ENCODE measurements at places on chromosomes 6 and 20. TPM values are rescaled to one million over a fixed set of nuclear protein-coding genes. Genes with fewer than 3 reads are reported as not detected.

GNMT gene
- 1.8 TPM for total RNA-seq

RPS21 gene
- 1,506 TPM for total RNA-seq

FKBP1A gene
- 264 TPM for total RNA-seq

AIF1 gene
- 0.64 TPM for total RNA-seq

POPDC3 gene
- 0.62 TPM for total RNA-seq

DEFB125 gene
- total RNA-seq = not detected

GSTA3 gene
- not detected for total RNA-seq

EMILIN3 gene
- total RNA-seq = 1.7 TPM

DDX43 gene
- not detected for total RNA-seq

DNA sequence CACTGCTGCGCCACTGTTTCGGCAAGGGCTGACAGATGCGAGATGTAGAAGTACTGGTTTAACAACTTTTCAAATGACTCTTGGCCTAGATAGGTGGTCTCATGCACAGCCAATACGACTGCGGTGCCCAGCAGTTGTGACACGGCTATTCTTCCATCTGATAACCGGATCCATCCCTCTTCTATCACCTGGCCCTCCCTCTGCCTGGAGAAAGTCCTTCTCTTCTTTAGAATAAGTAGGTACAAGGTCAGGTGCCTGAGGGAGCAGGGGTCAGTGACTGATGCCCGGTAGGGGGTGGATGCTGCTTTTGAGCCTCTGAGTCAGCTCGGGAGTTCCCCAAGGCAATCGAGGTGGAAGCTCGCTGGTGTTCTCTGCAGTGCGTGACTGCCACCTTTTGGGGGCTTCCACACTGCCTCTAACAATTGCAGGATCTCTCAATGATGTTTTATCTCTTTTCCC is 166.8 kb upstream of the GRIK2 start:
- H3K27ac ChIP-seq = no peak overlapping the region
- H3K4me1 ChIP-seq = no peaks in the 10 kb centered on the region
- H3K27me3 ChIP-seq = no peaks in the 10 kb centered on the region
- peak; percentile 73 for DNase-seq
- H3K36me3 ChIP-seq = no peaks in the 10 kb centered on the region

GRCh38 chr20:4875578-4876067 is 125.7 kb downstream of the SLC23A2 start:
- H3K36me3 ChIP-seq = peaks cover 19% of the 10 kb centered on the region
- H3K4me1 ChIP-seq = peaks cover 6% of the 10 kb centered on the region
- H3K4me3 ChIP-seq = no peak overlapping the region
- H3K27ac ChIP-seq = no peak overlapping the region

DNA sequence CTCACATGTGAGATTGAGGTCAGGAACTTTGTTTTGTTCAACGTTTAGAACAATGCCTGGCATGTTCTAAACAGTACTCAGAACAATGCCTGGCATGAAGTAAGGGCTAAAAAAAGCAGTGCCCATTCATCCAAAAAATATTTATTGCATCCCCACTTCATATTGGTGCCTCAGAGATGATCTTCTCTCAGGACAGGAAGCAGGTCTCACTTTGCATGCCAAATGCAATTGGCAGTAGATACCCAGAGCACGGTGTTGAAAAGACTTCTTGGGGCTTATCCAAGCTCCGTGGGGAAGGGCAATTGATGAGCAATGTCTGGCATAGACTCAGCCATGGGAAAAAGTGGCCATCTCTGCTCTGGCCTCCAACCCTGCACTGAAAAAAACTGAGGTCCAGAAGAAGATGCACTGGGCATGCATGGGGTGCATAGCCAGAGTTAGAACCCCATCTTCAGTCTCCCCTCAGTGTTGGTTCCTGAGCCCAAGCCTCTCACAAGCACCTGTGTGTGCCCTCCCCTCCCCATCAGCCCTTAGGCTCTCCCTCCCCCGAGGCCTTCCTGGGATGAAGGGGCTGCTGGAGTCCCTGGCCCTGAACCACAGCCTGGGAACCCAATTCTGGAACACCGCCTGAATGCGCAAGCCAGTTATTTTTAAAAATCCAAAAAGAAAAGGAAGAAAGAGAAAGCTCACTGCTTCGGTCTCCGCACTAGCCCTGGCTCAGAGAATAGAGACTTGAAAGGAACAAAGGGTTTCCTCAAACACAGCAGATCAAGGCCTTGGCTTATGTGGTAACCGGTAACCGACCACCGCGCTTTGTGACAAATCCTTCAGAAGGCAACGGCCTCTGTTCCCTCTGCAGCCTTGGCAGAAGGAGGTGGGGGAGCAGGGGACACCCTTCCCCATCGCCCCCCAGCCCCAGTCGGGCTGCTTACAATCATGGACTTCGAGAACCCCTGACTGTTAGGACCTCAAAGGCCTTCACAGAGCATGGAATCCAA is 78.5 kb upstream of the SIRPA start:
- DNase-seq = no peak
- H3K36me3 ChIP-seq = no peaks in the 10 kb centered on the region
- H3K27me3 ChIP-seq = no peaks in the 10 kb centered on the region

DNA sequence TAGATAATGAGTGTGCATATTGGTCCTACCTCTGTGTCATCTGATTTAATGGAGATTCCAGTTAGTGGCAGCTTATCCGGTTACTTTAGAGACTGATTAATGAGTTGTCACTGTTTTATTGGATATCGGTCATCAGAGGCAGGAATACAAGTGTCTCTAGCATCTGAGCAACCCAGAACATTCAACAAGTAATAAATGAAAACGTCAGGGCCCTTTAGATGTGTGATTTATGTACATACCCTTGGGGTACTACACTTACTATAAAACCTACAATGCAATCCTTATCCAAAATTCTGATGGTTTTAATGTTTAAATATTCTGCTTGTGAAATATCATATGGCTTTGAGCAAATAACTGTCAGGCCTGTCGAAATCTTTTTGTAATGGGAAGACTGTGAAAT is 1117.9 kb upstream of the FLRT3 start:
- no peaks in the 10 kb centered on the region for H3K4me1 ChIP-seq
- no peaks in the 10 kb centered on the region for H3K36me3 ChIP-seq

DNA sequence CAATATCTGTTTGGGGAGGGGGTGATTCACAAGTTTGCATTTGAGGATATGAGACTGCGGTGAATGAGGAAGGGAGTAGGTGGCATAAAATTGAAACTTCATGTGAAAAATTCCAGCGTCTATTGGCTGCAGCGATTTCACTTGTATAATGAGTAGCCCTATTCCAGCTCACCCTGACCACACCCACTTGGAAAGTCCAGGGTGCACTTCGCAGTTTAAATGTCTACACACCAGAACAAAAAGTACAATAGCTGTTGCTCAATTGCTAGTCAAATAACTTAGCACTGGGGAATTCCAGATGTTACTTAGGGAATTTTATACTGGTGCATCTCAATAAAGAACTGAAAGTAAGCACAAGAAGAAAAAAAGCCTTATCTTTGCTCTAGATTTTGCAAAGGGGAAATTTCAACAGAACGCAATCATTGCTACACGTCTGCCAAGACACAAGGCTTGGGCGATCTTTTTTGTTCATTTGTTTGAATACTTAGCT is 6.3 kb downstream of the TNFAIP3 start:
- no peak overlapping the region for H3K4me3 ChIP-seq
- peaks cover 4% of the 10 kb centered on the region for H3K4me1 ChIP-seq
- H3K27ac ChIP-seq = no peak overlapping the region
- DNase-seq = peak; percentile 64
- peaks cover 11% of the 10 kb centered on the region for H3K36me3 ChIP-seq

DNA sequence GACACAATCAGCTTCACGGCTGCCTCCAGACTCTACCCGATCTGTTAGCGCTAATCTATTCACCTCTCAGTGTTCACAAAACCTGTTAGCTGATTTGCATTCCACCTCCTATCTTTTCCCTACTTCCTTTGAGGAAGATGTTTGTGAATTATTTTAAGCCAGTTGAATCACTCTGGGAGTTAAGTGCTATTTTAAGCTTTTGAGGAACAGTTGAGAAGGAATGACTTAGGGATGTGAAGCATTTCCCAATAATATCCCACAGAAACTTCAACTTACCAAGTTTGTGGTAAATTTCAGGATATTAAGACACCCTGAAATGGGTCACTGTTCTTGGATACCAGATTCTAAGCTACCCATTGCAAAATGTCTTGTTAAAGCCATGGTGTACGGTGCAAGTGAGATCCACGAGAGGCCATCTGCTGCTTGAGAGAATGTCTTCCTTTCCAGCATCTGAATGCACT is 145.2 kb upstream of the CITED2 start:
- no peaks in the 10 kb centered on the region for H3K36me3 ChIP-seq
- H3K4me1 ChIP-seq = peaks cover 21% of the 10 kb centered on the region
- no peak overlapping the region for H3K27ac ChIP-seq
- no peaks in the 10 kb centered on the region for H3K27me3 ChIP-seq
- no peak for DNase-seq
- H3K4me3 ChIP-seq = no peak overlapping the region

GRCh38 chr6:162408826-162409535 is 318.6 kb downstream of the PRKN start:
- no peaks in the 10 kb centered on the region for H3K4me1 ChIP-seq
- DNase-seq = no peak
- no peaks in the 10 kb centered on the region for H3K27me3 ChIP-seq
- H3K4me3 ChIP-seq = no peak overlapping the region

GRCh38 chr6:39130691-39131090 is 15.7 kb upstream of the SAYSD1 start:
- H3K36me3 ChIP-seq = no peaks in the 10 kb centered on the region
- H3K27me3 ChIP-seq = peaks cover under 1% of the 10 kb centered on the region
- no peak for DNase-seq
- no peak overlapping the region for H3K4me3 ChIP-seq
- no peaks in the 10 kb centered on the region for H3K4me1 ChIP-seq

DNA sequence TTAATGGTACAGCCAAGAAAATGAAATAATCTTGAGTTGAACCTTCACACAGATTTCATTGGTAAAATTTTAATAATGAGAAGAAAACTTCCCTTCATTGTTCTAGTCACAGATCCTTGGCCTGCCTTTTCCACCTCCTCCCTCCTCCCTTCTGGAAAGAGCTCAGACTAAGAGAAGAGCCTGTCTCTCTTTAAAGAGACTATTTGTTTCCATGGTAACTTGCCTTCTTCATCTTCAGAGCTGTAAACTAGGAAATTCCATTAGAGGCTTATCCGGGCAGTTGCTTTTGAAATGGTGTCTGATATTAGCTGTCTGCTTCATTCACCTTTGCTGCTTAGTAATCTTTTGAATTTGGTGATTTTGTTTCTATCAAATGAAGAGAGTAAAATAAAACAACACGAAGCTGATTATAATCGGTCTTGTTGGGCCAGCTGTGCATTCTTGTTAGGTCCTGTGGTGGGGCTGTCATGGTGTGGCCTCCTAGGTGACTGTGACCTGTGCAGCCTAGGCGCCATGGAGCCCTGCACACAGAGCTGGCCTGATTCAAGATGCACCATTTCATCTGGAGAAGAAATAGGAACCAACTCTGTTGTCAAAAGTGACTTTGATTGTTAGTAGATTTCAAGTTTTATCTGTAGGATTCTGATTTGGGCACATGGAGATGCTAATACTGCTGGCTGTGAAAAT is 96.7 kb downstream of the MAP3K7 start:
- H3K4me3 ChIP-seq = no peak overlapping the region
- no peaks in the 10 kb centered on the region for H3K4me1 ChIP-seq
- DNase-seq = no peak
- no peak overlapping the region for H3K27ac ChIP-seq
- no peaks in the 10 kb centered on the region for H3K36me3 ChIP-seq

GRCh38 chr20:51359947-51360346 is 182.6 kb downstream of the NFATC2 start:
- H3K27ac ChIP-seq = no peak overlapping the region
- DNase-seq = no peak
- H3K36me3 ChIP-seq = no peaks in the 10 kb centered on the region
- H3K4me3 ChIP-seq = no peak overlapping the region
- H3K4me1 ChIP-seq = no peaks in the 10 kb centered on the region

GRCh38 chr6:27161115-27161514 is 86.4 kb upstream of the PRSS16 start:
- H3K27ac ChIP-seq = no peak overlapping the region
- DNase-seq = no peak
- no peaks in the 10 kb centered on the region for H3K27me3 ChIP-seq
- no peaks in the 10 kb centered on the region for H3K36me3 ChIP-seq
- H3K4me3 ChIP-seq = no peak overlapping the region

DNA sequence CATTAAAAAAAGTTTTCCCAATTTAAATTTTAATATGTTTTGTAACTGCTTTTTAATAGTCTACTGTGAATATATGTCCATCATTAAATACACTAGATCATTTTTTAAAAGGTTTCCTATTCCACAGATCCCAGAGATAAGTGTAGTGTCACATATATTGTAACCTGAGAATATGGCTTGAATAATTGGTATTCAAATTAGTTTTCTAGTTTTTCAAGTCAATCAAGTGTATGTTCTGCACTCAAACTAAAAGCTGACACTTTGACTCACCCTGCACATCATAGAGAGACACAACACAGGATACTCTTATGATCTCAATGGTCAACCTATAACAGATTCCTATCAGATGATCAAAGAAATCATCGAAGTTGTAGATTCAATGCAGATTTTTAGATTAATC is 49.1 kb downstream of the ZHX3 start:
- H3K4me1 ChIP-seq = no peaks in the 10 kb centered on the region
- no peak for DNase-seq
- no peaks in the 10 kb centered on the region for H3K27me3 ChIP-seq
- H3K4me3 ChIP-seq = no peak overlapping the region
- no peaks in the 10 kb centered on the region for H3K36me3 ChIP-seq

DNA sequence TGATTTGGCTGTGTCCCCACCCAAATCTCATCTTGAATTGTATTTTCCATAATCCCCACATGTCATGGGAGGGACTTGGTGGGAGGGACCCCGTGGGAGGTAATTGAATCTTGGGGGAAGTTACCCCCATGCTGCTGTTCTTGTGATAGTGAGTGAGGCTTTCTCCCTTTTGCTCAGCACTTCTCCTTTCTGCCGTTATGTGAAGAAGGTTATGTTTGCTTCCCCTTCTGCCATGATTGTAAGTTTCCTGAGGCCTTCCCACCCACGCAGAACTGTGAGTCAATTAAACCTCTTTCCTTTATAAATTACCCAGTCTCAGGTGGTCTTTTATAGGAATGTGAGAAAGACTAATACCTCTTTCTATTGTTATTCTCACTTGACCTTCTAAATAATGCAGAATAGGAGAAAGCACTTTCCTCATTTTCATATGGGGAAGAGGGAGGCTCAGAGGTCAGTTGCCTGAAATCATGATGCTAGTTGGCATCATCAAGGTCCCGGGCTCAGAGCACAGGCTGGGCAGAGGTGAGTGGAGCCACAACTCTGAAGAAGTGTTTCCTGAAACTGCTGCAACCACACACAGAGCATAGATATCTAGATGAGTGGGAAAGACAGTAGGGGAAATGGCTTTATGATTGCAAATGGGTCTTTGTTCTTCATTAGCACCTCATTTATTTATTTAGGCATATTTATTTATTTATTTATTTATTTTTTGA is 191.0 kb downstream of the QKI start:
- H3K36me3 ChIP-seq = no peaks in the 10 kb centered on the region
- peaks cover 3% of the 10 kb centered on the region for H3K4me1 ChIP-seq
- H3K27ac ChIP-seq = no peak overlapping the region

GRCh38 chr6:109342911-109343310 is 39.4 kb downstream of the CD164 start:
- no peak overlapping the region for H3K27ac ChIP-seq
- H3K27me3 ChIP-seq = no peaks in the 10 kb centered on the region
- no peak for DNase-seq
- H3K4me3 ChIP-seq = no peak overlapping the region
- no peaks in the 10 kb centered on the region for H3K36me3 ChIP-seq

GRCh38 chr20:61765081-61765870 is 300.4 kb downstream of the TAF4 start:
- DNase-seq = no peak
- peaks cover 44% of the 10 kb centered on the region for H3K27me3 ChIP-seq
- H3K4me1 ChIP-seq = no peaks in the 10 kb centered on the region
- no peaks in the 10 kb centered on the region for H3K36me3 ChIP-seq

GRCh38 chr6:17712576-17712975 is 5.9 kb upstream of the NUP153 start:
- H3K27me3 ChIP-seq = no peaks in the 10 kb centered on the region
- H3K27ac ChIP-seq = no peak overlapping the region
- H3K4me3 ChIP-seq = no peak overlapping the region
- no peak for DNase-seq
- H3K4me1 ChIP-seq = peaks cover 16% of the 10 kb centered on the region
- H3K36me3 ChIP-seq = no peaks in the 10 kb centered on the region
